ENCODE measurements at places on chromosomes 7 and 10.

DNA sequence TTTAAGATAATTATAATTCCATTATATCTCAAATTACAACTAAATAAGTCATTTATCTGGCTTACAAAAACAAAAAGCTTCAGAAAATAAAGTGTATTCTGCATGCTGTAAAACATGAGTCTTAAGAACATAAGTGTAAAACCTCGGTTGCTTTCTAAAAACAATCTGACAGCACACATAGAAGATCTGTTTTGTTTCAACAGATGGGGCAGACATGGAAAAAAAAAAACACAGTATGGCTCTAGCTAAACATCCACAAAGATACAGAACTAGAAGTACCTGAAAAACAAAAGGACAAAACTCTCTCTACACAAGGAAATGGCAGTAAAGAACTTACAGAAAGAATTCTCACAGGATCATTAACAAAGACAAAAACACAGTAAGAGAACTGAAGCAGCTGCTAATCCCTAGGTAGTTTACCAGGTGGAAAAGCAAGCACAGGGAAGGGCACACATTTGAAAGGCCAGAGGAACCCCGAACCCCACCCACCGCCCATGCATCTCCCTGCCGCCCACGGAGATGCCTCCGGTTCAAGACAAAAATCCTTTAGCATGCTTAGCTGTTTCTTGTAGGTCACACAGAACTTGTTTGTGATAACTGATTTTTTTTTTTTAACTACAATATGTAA, 42.5 kb downstream of the DLD start:
- no peak for DNase-seq

DNA sequence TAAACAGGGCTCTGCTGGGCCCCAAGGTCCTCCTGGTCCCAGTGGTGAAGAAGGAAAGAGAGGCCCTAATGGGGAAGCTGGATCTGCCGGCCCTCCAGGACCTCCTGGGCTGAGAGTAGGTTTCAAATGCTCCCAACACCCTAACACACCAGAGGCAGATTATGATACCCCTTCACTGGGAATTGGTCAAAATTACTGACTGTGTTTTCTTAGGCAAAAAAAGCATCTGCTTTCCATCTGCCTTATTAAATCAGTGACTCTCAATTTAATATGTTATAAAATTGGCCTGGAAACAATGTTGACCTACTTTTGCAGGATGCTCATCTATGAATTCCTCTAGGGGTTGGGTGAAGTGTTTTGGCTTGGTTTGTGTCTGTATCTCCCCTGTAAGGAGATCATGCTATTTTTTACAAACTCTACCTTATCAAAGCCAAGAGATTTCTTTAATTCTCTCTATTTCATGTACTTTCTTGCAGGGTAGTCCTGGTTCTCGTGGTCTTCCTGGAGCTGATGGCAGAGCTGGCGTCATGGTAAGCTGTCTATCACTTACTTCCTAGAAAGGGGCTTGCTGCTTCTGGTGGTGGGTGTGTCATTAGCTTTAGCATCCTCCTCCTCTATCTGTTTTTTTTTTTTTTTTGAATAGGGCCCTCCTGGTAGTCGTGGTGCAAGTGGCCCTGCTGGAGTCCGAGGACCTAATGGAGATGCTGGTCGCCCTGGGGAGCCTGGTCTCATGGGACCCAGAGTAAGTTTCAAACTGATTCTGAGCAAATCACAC, 15.9 kb downstream of the COL1A2 start:
- no peak for DNase-seq

GRCh38 chr7:83452256-83452655, 196.7 kb downstream of the SEMA3E start:
- DNase-seq, result no peak

- DNase-seq, result no peak
These were observed 46.8 kb downstream of the CAMK2B start for GRCh38 chr7:44278451-44279161.

DNA sequence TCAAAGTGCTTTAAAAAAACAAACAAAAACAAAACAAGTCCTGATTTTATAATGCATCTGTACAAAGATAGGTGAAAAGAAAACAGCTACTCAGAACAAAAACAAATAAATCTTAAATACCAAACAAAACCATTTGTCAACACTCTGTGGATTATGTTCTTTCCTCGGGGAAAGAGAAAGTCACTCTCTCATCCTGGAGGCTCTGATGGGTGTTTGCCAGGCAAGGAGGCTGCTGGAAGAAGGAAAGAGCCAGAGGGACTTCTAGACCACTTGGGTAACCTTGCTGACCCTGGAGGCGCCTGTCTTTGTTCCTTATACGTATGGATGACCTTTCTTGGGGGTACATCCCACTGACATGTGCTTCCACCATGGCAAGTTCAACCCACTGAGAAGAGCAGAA, 92.8 kb downstream of the ZRANB1 start:
- no peak for DNase-seq

GRCh38 chr10:73591935-73592699, 975 bp upstream of the USP54 start:
- peak; percentile 30 for DNase-seq
